ENCODE measurements at places on chromosomes 4 and X. TPM values are rescaled to one million over a fixed set of nuclear protein-coding genes. Genes with fewer than 3 reads are reported as not detected.

CENPVL1 gene
- not detected for total RNA-seq

TXK gene
- total RNA-seq: 69.9 TPM

TMEM150C gene
- total RNA-seq: not detected

TNMD gene
- not detected for total RNA-seq

PCDH19 gene
- 0.03 TPM for total RNA-seq

KDR gene
- not detected for total RNA-seq

RRH gene
- total RNA-seq: not detected

ENPEP gene
- not detected for total RNA-seq

- no peak overlapping the region for H3K4me3 ChIP-seq
- no peak overlapping the region for H3K27ac ChIP-seq
- H3K4me1 ChIP-seq: peaks cover 6% of the 10 kb centered on the region
- DNase-seq: no peak
Observed at GRCh38 chrX:50202539-50202938, 1.7 kb upstream of the AKAP4 start.

DNA sequence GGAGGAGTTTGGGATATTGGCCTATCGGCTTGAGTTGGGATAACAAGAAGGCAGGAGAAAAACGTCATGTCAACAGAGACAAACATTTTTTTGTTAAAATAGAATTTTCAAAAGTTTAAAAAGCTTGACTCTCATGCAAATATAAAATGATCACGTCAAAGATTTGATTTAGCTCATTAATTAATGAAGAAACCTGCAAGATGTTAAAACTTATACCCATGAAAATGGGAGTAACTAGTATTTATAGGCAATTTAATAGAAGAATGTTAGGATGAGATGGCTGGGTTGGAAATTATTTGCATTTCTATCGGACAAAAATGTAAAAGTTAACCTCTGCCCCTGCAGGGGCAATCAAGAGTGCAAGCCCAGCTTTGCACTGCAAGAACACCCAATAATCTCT, 184.6 kb upstream of the BCOR start:
- peaks cover 38% of the 10 kb centered on the region for H3K4me1 ChIP-seq
- no peak for DNase-seq
- no peak overlapping the region for H3K27ac ChIP-seq
- H3K27me3 ChIP-seq: no peaks in the 10 kb centered on the region
- H3K4me3 ChIP-seq: no peak overlapping the region

DNA sequence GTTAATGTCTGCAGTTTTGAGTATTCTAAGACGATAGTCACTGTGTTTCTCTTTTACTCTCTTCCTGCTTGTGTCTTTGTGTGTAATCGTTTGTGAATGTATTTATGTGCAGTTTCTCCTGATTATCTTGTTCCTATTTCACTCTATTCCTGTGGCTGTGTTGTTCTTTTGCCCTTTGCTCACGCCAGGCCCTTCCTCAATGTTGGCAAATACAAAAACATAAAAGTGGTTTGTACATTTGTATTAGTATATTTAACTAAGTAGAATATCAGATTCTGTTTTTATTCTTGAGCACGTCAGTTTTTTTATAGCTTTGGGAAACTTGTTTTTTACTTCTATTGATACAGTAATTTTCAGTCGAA, 107.6 kb upstream of the BMPR1B start:
- H3K36me3 ChIP-seq: peaks cover 5% of the 10 kb centered on the region
- H3K27me3 ChIP-seq: no peaks in the 10 kb centered on the region
- DNase-seq: no peak

GRCh38 chr4:165360041-165360695, 18.6 kb upstream of the CPE start:
- no peak for DNase-seq
- no peaks in the 10 kb centered on the region for H3K36me3 ChIP-seq
- H3K4me3 ChIP-seq: no peak overlapping the region
- no peaks in the 10 kb centered on the region for H3K4me1 ChIP-seq
- H3K27ac ChIP-seq: no peak overlapping the region

GRCh38 chr4:153221783-153222706, 17.8 kb downstream of the TRIM2 start:
- H3K36me3 ChIP-seq: no peaks in the 10 kb centered on the region
- H3K4me3 ChIP-seq: peak overlapping the region; percentile 70
- peaks cover 25% of the 10 kb centered on the region for H3K4me1 ChIP-seq
- H3K27me3 ChIP-seq: no peaks in the 10 kb centered on the region

GRCh38 chr4:79046016-79046592, 106.9 kb upstream of the PAQR3 start:
- no peak overlapping the region for H3K4me3 ChIP-seq
- no peaks in the 10 kb centered on the region for H3K27me3 ChIP-seq
- no peaks in the 10 kb centered on the region for H3K4me1 ChIP-seq
- no peak for DNase-seq
- H3K36me3 ChIP-seq: no peaks in the 10 kb centered on the region
- H3K27ac ChIP-seq: no peak overlapping the region

GRCh38 chr4:178917756-178918155, 1475.5 kb upstream of the AGA start:
- no peak overlapping the region for H3K27ac ChIP-seq
- no peaks in the 10 kb centered on the region for H3K4me1 ChIP-seq
- no peaks in the 10 kb centered on the region for H3K27me3 ChIP-seq
- no peak for DNase-seq
- no peak overlapping the region for H3K4me3 ChIP-seq

- DNase-seq: no peak
- no peak overlapping the region for H3K4me3 ChIP-seq
- no peaks in the 10 kb centered on the region for H3K27me3 ChIP-seq
Observed at GRCh38 chr4:7918981-7919380, 20.7 kb downstream of the AFAP1 start.

GRCh38 chr4:18973296-18973695, 951.7 kb upstream of the LCORL start:
- H3K36me3 ChIP-seq: no peaks in the 10 kb centered on the region
- no peak for DNase-seq
- H3K27ac ChIP-seq: no peak overlapping the region
- no peaks in the 10 kb centered on the region for H3K27me3 ChIP-seq

GRCh38 chrX:6694221-6694620, 159.3 kb upstream of the VCX3A start:
- no peak overlapping the region for H3K27ac ChIP-seq
- H3K27me3 ChIP-seq: no peaks in the 10 kb centered on the region
- no peaks in the 10 kb centered on the region for H3K4me1 ChIP-seq
- no peak for DNase-seq
- no peak overlapping the region for H3K4me3 ChIP-seq

DNA sequence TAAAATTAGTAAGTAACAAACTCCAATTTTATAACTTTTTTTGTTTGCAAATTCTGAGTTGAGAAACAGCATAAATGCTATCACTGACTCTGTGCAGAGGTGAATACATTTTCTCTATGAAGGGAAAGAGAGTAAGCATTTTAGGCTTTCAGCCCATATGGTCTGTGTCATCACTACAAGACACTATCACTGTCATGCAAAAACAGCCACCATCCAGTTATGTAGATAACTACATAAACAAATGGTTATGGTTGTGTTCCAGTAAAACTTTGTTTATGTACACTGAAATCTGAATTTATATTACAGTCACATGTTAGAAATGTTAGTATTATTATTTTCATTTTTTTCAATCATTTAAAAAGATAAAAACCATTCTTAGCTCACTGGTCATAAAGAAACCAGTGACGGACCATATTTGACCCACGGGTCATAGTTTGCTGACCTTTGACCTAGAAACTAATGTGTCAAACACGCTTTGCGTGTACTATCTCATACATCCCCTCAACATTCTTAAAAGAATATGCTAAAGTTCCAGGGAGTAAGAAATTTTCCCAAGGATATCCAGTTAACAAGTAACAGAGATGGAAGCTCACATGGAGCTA, 29.1 kb downstream of the RASGEF1B start:
- H3K27me3 ChIP-seq: no peaks in the 10 kb centered on the region
- DNase-seq: no peak
- no peak overlapping the region for H3K4me3 ChIP-seq
- H3K27ac ChIP-seq: no peak overlapping the region
- H3K36me3 ChIP-seq: peaks cover 64% of the 10 kb centered on the region

All from CD4-positive, alpha-beta T cell (primary cell).